ENCODE measurements at places on chromosomes 4 and X.
A peak's percentile ranks its signal among the peaks of the same experiment; 100 is the strongest.

DNA sequence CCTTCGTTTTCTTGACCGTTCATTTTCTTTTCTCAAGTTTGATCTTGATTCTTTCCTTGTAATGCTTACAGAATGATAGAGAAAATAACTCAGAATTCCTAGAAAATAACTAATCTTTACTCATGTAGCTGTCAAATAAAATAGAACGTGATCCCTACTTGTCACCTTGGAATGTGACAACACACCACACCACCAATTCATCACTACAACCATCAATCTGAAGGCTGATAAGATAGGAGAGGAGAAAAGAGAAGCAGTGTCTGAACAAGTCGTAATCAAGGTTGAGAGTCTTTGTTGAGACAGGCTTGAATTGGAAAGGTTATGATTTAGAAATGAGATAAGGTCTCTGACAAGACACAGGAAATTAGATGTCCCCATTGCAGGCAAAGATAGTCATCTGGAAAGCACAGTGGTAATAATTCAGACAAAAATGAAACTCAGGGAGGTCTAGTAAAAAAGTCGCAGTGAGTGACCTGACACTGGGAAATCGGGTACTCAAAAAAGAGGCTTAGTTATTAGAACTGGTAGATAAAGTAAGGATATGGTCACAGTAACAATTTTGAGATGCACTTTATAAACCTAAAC is 456.2 kb downstream of the FAT4 start:
- no peak for DNase-seq

- no peak for DNase-seq
These were observed 1041.0 kb upstream of the TENM3 start for GRCh38 chr4:181202240-181202639.

- no peak for DNase-seq
These were observed 235.1 kb downstream of the USP46 start for GRCh38 chr4:52423967-52424366.

DNA sequence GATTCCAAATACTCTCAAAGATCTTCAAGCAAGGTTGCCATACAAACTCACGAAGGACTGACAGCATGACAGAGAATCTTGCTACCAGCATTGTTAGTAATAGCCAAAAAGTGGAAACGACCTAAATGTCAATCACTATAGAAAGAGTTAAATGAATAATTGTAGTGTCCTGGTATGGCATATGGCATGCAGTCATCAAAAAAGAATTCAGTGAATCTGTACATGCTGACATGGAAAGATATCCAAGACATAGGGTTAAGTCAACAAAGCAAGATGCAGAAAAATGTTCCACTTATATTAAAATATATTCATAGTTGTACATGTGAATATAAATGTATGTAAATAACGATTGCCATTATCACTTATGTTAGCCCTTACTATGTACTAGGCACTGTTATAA is 37.6 kb downstream of the SRPX2 start:
- DNase-seq: no peak

GRCh38 chrX:72478853-72479252 is 93.8 kb downstream of the HDAC8 start:
- DNase-seq: no peak

GRCh38 chr4:132513491-132513890 is 635.6 kb upstream of the PCDH10 start:
- DNase-seq: no peak

DNA sequence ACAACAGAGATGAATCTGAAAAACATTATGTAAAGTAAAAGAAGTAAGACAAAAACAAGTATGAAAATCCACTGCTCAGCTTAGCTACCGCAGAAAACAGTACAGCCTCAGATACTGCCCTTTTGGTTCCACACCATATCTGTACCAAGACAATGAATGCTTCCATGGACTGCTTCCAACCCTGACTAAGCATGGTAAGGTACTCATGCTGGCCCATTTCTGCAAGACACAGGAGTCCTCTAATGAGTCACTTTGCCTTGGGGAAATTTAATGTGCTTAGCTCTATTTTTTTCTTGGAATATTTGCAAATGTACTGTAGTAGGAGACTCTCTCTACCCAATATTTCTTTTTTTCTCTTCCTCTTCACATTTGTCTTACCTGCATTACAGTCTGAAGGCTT is 931.7 kb upstream of the HS3ST1 start:
- no peak for DNase-seq

DNA sequence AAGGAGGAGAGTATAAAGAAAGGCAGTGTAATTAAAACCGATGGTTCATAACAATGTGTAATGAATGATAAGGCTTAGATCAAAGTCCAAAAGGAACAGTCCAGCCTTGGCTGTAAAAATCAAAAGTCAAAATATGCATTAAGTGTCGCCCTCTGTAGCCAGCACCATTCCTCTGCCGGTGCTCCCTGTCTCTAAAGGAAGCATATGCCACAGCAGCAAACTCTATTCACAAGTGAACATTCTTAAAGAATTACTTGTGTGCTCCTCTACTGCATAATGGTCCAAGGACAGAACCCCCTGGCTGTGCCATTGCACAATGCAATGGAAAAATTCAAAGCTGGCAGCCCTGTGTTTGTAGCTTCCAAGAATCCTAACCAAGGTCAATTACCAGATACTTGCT is 16.3 kb upstream of the MBNL3 start:
- no peak for DNase-seq

- peak; percentile 2 for DNase-seq
These were observed 68.0 kb upstream of the MSX1 start for GRCh38 chr4:4791299-4792111.

GRCh38 chr4:186486172-186486571 is 69.2 kb downstream of the MTNR1A start:
- DNase-seq: no peak

GRCh38 chr4:124861761-124862160 is 149.2 kb upstream of the ANKRD50 start:
- DNase-seq: no peak

- DNase-seq: no peak
These were observed 205.2 kb downstream of the GALNTL6 start for GRCh38 chr4:172018358-172018757.

DNA sequence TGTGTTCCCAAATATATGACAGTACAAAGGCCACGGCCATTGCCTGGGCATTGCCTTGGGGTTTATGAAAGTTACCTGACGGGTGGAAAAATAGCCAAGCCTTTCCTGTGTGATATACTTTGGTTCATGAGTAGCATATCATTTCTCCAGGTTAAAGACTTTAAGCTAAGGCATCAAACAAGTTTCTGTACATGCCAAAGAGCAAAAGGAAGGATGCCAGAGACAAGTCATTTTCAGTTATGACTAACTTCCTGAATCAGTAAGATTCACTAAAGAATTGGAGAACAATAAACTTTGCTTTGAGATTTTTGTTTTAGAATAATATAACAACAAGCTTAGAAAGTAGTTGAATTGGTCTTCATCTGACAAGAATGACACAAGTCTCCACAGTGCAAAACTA is 9.7 kb upstream of the GUF1 start:
- DNase-seq: no peak

GRCh38 chrX:34656467-34656841 is 631 bp downstream of the TMEM47 start:
- DNase-seq: no peak

- DNase-seq: no peak
These were observed 20.5 kb downstream of the PKD2 start for GRCh38 chr4:88027611-88028608.

DNA sequence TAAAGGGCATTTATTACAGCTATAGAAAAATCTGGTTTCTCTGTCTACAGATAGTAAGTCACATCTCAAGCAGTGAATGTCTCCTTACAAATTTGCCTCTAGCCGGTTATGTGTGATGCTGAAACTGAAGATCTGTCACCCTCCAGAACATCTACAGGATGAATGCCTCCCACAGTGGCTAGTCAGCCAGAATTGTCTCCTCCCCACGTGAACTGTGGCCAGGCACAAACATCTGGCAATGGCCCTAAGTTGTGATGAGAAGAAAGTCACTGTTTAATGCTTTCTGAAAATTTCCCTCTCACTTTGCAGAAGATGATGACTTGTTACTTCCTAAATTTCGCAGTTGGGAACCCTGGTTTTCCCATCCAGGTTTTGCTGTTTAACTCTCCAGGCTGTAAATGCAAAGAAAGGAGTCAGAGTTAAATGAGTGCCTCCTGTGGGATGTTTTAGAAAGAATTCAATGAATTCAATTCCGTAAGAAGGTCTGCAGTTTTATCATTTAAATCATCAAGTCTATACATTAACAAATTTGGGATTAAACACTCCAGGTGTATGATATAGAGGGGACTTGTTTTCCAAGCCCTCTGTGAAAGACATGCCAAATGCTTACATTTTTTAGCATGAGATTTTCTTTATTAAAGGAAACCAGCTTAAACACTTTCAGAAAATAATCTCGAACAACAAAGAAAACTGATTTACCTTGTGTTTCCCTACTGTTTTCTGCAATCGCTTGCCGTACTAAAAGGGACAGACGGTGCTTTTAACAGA is 55.4 kb upstream of the TLR3 start:
- no peak for DNase-seq

GRCh38 chrX:53681661-53682060 is 4.9 kb downstream of the HUWE1 start:
- DNase-seq: no peak

DNA sequence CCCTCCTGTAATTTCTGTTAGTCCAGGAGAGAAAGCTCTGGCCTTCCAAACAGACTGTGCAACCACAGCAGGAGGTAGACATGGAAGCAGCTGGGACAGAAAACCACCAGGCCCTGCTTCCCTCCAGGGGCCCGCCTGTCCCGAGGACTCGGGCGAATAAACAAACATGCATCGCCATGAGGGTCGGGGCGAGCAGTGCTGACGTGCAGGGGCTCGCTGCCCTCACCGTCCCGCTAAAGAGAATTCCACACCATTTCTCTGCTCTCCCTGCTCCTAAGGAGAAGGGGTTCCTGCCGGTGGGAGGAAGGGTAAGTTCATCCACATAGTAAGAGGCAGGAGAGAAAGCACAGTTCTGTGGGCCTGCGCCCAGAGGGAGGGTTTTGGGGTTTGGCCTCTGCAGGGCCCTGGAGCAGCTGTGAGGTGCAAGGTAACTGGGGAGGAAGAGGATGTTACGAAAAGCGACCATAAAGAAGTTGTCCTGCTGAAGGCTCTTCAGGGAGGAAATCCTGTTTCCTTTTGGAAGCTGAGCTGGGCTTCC is 54.9 kb downstream of the WFS1 start:
- no peak for DNase-seq

- DNase-seq: no peak
These were observed 27.7 kb upstream of the SFRP2 start for GRCh38 chr4:153816542-153816941.

DNA sequence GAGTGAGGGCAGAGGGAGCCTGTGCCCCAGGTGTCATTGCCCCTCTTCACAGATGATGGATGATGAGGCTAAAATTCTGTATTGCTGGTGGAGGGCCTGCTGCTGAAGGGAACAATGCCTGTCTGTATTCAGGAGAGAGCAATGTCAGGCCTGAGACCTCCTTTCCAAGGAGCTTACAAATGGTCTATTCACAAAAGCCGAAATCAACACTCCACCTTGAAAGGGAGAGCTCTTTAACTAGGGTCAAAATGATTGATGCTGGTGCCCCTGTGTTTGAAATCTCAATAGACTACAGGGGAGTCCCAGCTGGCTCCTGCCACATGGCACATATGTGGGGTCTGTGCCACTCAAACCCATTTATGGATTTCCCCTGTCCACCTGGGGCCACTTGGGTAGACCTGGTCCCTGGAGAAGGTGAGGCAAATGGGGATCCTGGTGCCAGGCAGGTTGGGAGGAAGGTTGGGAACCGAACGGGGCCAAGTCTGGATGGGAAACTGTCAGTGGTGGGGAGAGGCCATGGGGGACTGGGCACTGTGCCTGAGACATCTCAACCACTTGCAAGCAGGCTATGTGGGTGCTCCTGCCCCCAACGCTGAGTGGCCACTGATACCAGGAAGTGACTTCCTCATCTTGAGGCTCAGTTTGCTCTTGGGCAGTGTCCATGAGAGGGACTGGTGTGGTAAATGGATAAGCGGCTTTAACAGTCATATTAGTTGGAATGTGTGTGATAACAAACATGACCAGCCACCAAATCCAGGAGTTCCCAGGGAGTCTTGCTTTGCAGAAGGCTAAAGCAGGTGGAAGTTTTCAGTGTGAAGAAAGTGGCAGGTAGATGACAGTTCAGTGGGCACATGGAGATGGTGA is 223.8 kb upstream of the PSAPL1 start:
- DNase-seq: peak; percentile 26

- DNase-seq: no peak
These were observed 10.5 kb upstream of the ZNF330 start for GRCh38 chr4:141210168-141210567.

DNA sequence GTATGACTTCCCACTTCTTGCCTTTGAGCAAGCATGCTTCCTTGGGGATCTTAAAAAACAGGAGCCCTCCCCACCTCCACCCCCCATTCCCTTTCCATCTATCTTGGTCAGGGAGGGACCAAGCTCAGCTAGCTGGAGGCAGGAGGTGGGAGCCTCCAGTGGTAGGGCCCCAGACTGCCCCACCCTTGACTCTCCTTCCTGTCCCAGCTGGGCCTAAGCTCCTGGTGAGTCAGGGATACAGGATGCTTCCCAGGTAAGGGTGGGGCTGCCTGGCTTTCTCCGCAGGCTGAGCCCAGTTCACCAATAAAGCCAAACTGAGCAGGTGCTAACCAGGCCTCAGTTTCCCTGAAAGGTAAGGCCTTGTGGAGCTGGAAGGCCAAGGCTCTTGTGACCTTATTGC is 15.2 kb downstream of the EFNB1 start:
- DNase-seq: no peak

DNA sequence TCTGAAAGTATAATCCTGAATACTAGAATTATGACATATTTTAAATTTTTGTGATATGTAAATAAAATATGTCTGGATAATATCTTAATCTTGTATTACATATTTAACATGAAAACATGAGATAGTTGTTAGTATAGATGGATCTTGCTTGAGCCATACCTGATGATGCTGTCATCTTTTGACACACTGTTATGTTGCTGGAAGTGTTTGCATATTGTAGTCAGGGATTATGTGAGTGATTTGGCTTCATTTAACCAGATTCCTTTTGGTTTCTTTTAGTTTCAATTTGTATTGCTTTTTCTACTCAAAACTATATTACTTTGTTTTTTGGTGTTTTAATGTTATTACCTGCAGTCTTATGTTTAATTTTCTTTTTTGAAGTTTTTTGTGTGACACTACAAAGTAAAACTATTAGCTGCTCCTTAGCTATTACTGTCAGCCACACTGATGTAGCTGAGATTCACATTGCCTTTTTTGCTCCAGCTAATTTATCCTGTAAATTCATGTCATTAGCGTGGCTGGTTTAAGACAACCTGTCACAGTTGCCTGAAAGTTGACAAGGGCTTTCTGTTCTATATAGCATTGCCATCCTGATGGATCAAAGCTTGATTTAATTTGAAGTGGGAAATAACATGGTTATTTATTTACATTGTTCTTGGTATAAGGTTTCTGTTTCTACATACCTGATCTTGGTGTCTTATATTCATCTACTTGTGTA is 33.7 kb downstream of the METAP1 start:
- DNase-seq: no peak

DNA sequence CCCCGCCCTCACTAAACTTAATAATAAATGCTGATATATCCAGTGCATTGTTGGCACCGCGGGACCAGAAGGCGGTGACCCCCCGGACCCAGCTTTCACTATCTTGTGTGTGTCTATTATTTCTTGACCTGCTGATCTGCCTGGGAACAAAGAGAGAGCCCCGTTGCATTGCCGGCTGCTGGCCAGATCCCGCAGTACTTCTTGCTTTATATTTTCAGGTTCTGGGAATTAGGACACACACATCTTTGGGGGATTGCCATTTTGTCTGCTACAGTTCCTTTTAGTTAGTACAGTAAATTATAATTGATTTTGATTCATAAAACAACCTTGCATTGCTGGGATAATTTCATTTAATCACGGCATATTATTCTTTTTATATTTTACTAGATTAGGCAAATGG is 2.2 kb upstream of the RTL8B start:
- DNase-seq: no peak

- DNase-seq: no peak
These were observed 1599.7 kb downstream of the ARAP2 start for GRCh38 chr4:34644579-34645115.

All from NCI-H1092 (cell line).